Spleen (tissue), 13 donors: ENCODE measurements at places on chromosomes 3 and 15. TPM values are rescaled to one million over a fixed set of nuclear protein-coding genes. Genes with fewer than 3 reads are reported as not detected.
A peak's percentile ranks its signal among the peaks of the same experiment; 100 is the strongest.

Gene MCF2L2
- 32.8 TPM for total RNA-seq

Gene STX19
- total RNA-seq: not detected

Gene SERINC4
- not detected for total RNA-seq

Gene PP2D1
- not detected for total RNA-seq

Gene HRG
- total RNA-seq: not detected

Gene SLC22A14
- not detected for total RNA-seq

Gene ERC2
- 1.1 TPM for total RNA-seq

Gene MAGI1
- 72.3 TPM for total RNA-seq

Gene FEZF2
- total RNA-seq: not detected

Gene NR2E3
- not detected for total RNA-seq

- DNase-seq: no peak
- no peak overlapping the region for H3K27ac ChIP-seq
- H3K36me3 ChIP-seq: no peaks in the 10 kb centered on the region
- H3K4me1 ChIP-seq: peaks cover 12% of the 10 kb centered on the region
- no peaks in the 10 kb centered on the region for H3K27me3 ChIP-seq
These were observed 353.0 kb downstream of the MAGI1 start for GRCh38 chr3:65685621-65686235.

DNA sequence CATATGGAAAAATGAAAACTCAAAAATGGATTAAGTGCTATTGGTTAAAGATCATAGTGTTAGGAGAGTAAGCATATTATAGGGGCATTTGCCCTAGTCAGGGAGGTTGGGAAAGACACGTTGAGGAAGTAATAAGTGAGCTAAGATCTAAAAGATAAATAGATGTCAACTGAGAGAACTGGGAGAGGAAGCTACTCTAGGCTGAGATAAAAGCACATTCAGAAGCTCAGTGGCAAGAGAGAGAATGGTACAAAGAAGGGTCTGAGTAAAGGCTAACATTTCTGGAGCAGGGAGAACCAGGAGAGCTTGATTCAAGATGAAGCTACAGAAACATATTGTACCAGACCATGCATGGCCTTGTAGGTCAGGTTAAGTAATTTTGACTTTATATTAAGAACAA, 63.9 kb downstream of the TRPC1 start:
- no peaks in the 10 kb centered on the region for H3K4me1 ChIP-seq
- no peak overlapping the region for H3K4me3 ChIP-seq
- no peak overlapping the region for H3K27ac ChIP-seq
- DNase-seq: no peak

DNA sequence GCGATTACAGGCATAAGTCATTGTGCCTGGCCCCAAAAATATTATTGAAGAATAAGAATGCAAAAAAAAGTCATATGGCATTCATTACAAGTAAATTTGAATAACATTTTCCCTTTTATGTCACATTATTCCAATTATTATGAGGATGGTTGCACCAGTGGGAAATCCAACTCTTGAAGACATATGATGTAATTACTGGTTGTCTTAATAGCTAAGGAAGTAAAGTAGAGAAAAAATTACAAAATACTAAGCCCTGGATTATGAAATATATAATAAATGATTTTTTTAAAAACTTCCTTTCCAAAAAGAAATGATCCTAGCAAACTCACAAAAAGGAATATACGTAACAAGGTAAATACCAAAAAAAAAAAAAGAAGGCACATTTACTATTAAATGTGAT, 98.9 kb downstream of the FMN1 start:
- H3K27ac ChIP-seq: no peak overlapping the region
- no peak overlapping the region for H3K4me3 ChIP-seq
- H3K4me1 ChIP-seq: no peaks in the 10 kb centered on the region
- H3K27me3 ChIP-seq: no peaks in the 10 kb centered on the region
- no peak for DNase-seq
- no peaks in the 10 kb centered on the region for H3K36me3 ChIP-seq

- peak overlapping the region; percentile 74 for H3K4me3 ChIP-seq
- no peaks in the 10 kb centered on the region for H3K27me3 ChIP-seq
- DNase-seq: peak; percentile 97
These were observed 995 bp upstream of the LRRK1 start for GRCh38 chr15:100918034-100918689.

DNA sequence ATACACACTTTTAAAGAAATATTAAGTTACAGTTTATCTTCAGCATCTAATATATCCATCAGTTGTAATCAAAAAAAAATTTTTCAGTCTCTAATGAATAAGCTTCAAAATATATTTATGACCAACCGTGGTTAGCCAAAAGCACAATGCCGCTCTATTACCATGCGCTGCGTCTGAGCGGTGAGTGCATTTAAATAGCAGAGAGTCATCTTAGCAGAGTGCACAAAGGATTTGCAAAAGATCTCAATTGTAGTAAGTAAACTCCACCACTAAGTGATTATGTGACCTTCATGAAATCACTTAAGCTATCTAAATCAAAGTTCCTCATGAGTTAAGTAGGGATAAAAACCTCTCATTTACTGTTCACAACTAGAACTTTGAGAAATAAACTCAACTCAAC, 4.9 kb downstream of the TP63 start:
- no peak overlapping the region for H3K4me3 ChIP-seq
- H3K27me3 ChIP-seq: no peaks in the 10 kb centered on the region
- H3K27ac ChIP-seq: no peak overlapping the region

DNA sequence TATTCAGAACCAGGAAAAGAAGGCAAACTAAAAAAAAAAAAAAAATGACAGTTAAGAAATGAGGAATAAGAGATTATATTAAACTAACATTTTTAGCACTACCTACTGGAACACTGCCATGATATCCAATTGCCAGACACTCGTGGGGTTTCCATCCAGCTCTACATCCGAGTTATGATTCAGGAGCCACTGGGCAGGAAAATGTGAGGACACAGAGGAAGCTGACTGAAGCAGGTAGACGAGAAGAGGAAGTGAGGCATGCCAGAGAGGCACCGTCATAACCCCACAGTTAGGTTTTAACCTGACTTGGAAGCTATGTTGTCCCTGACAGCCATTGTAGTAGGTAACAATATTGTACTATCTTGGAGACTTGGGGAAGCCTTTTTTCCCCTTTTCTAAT, 495.0 kb downstream of the NLGN1 start:
- no peaks in the 10 kb centered on the region for H3K4me1 ChIP-seq
- no peak for DNase-seq
- no peak overlapping the region for H3K27ac ChIP-seq
- H3K36me3 ChIP-seq: no peaks in the 10 kb centered on the region

DNA sequence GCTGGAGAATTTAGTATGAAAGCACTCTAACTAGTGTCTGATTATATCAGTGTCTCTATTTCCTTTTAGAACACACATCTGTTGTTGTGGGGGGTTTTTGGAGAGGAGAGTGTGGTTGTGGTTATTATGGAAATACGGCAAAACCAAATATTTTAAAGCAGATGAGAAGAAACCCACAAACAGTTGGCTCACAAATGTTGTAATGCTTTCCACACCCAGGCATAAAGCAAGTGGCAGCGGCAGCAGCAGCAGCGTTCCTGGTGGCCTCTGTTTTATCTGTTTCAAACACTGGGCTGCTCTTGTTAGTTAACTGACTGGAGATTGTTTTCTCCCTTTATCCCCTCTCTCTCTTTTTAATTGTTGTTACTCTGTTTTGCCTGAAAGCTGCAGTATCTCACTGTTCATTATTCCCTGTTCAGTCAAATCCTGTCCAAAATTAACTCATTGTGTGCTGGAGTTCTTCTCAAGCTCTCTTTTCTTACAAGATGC, 1045.5 kb upstream of the NR2F2 start:
- DNase-seq: no peak
- no peaks in the 10 kb centered on the region for H3K36me3 ChIP-seq
- no peaks in the 10 kb centered on the region for H3K4me1 ChIP-seq
- H3K27me3 ChIP-seq: peaks cover 4% of the 10 kb centered on the region

DNA sequence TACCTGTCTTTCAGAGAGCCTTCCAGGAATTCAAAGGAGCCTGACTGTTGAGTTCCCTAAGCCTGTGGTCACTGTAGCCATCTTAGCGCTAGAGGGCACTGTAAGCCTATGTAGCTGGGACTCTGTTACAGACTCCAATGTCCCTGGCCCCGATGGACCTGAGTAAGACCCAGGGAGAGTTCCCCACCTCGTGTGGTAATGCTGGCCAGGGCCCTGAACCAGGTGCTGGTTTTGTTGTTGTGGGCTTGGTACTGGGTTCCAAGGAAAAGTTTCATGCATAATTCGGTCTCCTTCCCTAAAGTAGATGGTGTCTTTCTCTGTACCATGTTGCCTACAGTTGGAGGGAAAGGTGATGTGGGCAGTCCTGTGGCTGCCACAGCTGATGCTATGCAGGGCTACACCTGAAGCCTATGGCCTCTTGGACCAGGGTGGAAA, 32.4 kb downstream of the CDAN1 start:
- H3K27me3 ChIP-seq: no peaks in the 10 kb centered on the region
- DNase-seq: no peak
- no peaks in the 10 kb centered on the region for H3K4me1 ChIP-seq
- H3K36me3 ChIP-seq: no peaks in the 10 kb centered on the region
- no peak overlapping the region for H3K4me3 ChIP-seq

DNA sequence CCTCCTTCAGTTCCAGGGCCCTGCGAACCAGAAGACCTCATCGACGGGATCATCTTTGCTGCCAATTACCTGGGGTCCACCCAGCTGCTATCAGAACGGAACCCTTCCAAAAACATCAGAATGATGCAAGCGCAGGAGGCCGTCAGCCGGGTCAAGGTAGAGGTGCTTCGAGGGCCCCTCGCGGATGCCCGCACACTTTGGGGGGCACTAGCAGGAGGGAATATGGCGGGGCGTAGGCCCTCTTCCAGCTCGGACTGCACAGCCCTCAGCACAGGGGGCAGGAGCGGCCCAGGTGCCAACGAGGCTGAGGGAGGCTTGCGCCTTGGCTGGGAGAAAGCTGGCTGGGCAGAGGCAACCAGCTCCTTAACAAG, 176.6 kb downstream of the NSMCE3 start:
- no peaks in the 10 kb centered on the region for H3K4me1 ChIP-seq
- no peak overlapping the region for H3K27ac ChIP-seq
- H3K27me3 ChIP-seq: peaks cover 8% of the 10 kb centered on the region
- no peak overlapping the region for H3K4me3 ChIP-seq
- DNase-seq: peak; percentile 69
- no peaks in the 10 kb centered on the region for H3K36me3 ChIP-seq

GRCh38 chr3:126364731-126365301, 7.6 kb upstream of the KLF15 start:
- DNase-seq: no peak
- no peak overlapping the region for H3K4me3 ChIP-seq
- no peaks in the 10 kb centered on the region for H3K4me1 ChIP-seq
- no peak overlapping the region for H3K27ac ChIP-seq
- H3K27me3 ChIP-seq: peaks cover 8% of the 10 kb centered on the region
- no peaks in the 10 kb centered on the region for H3K36me3 ChIP-seq

- no peaks in the 10 kb centered on the region for H3K27me3 ChIP-seq
- no peak for DNase-seq
- peak overlapping the region; percentile 40 for H3K27ac ChIP-seq
These were observed 61.1 kb downstream of the CCNL1 start for GRCh38 chr3:157098823-157099185.

DNA sequence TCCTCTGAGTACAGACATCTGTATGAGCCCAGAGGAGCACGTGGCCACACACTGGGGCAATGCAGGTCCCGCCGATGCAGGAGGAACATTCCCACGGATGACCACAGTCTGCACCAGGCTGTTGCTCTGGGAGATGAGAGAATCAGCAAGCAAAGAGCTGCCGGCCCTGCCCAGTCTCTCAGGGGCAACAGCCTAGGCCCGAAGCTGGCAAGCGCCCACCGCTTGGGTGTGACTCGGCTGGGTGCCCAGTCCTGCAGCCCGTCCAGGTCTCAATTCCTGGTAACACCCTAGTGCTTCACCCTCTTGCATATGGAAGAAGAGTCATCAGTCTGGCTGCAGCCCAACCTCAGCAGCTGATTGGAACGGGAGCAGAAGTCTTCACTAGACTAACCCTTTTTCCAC, 153.7 kb upstream of the HES1 start:
- no peaks in the 10 kb centered on the region for H3K36me3 ChIP-seq
- no peaks in the 10 kb centered on the region for H3K27me3 ChIP-seq
- H3K4me3 ChIP-seq: no peak overlapping the region

DNA sequence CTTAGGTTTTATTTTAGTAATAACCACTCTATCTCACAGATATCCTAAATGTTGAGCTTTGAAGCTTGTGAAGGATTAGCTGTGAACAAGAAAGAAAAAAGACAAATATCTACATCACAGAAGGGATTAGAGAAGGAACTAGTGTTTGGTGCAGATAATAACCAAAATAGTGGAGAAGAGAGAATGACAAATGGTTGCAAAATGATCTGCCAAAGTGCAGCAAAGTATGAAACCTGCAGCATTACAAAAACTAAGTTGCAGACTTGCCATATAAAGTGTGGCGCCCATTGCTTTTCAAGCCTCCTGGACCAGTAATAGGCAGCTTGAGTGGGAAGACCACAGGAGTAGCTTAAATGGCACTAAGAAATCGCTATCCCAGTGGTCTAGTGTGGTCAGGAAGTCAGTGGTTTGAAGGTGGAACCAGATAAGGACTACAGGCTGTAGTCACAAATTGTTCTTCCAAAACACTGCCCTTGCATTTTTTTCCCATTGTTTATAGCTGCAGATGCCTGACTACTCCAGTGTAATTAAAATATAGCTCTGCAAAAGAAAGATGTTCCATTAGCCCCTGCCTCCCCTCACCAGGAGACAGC, 20.7 kb downstream of the TPM1 start:
- H3K27ac ChIP-seq: no peak overlapping the region
- peaks cover 58% of the 10 kb centered on the region for H3K36me3 ChIP-seq
- H3K4me1 ChIP-seq: peaks cover 8% of the 10 kb centered on the region
- no peaks in the 10 kb centered on the region for H3K27me3 ChIP-seq

GRCh38 chr15:85443046-85443445, 62.6 kb downstream of the AKAP13 start:
- no peaks in the 10 kb centered on the region for H3K27me3 ChIP-seq
- no peak overlapping the region for H3K27ac ChIP-seq
- H3K4me3 ChIP-seq: no peak overlapping the region

- H3K4me3 ChIP-seq: no peak overlapping the region
- no peaks in the 10 kb centered on the region for H3K36me3 ChIP-seq
- no peaks in the 10 kb centered on the region for H3K4me1 ChIP-seq
- no peak for DNase-seq
- no peaks in the 10 kb centered on the region for H3K27me3 ChIP-seq
- H3K27ac ChIP-seq: no peak overlapping the region
These were observed 26.6 kb upstream of the FAN1 start for GRCh38 chr15:30877070-30877469.

DNA sequence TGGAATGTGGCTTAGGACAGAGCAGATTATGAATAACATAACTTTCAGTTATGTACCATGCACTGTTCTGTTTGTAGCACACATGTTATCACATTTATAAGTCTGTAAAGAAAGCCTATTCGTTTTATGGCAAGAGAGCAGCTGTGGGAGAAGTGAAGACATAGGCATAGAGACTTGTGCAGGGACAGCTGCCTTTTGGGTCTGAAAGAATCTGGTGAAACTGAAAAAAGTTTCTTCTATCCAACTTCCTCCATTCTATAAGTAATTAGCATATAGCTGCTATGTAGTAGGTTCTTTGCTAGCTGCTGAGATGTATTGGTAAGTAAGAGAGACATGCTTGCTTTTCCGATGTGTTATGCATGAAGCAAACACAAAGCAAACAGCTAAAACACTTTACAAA, 1095.4 kb upstream of the CADM2 start:
- H3K27me3 ChIP-seq: no peaks in the 10 kb centered on the region
- no peak overlapping the region for H3K4me3 ChIP-seq
- H3K27ac ChIP-seq: no peak overlapping the region
- H3K36me3 ChIP-seq: no peaks in the 10 kb centered on the region
- H3K4me1 ChIP-seq: no peaks in the 10 kb centered on the region

- no peak for DNase-seq
- H3K27ac ChIP-seq: peak overlapping the region; percentile 81
- H3K27me3 ChIP-seq: no peaks in the 10 kb centered on the region
- H3K36me3 ChIP-seq: no peaks in the 10 kb centered on the region
These were observed 43.6 kb downstream of the ABTB1 start for GRCh38 chr3:127716384-127716783.
